ENCODE measurements at places on chromosomes 2 and 18.

DNA sequence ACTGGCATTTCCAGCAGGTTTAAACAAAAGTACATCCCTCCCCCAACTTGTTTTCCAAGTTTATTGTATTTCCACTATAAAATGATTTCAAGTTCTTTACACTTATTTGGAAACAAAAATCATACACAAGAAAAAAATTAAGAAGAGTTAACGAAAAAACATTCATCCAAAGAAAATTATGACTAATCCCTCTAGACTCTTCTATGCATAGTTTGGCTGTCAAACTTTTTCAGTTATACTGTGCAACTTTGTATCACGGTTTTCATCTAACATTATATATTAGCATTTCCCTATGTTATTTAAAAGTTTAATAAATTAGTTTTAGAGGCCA is 627 bp downstream of the WDCP start:
- ATAC-seq = no peak

DNA sequence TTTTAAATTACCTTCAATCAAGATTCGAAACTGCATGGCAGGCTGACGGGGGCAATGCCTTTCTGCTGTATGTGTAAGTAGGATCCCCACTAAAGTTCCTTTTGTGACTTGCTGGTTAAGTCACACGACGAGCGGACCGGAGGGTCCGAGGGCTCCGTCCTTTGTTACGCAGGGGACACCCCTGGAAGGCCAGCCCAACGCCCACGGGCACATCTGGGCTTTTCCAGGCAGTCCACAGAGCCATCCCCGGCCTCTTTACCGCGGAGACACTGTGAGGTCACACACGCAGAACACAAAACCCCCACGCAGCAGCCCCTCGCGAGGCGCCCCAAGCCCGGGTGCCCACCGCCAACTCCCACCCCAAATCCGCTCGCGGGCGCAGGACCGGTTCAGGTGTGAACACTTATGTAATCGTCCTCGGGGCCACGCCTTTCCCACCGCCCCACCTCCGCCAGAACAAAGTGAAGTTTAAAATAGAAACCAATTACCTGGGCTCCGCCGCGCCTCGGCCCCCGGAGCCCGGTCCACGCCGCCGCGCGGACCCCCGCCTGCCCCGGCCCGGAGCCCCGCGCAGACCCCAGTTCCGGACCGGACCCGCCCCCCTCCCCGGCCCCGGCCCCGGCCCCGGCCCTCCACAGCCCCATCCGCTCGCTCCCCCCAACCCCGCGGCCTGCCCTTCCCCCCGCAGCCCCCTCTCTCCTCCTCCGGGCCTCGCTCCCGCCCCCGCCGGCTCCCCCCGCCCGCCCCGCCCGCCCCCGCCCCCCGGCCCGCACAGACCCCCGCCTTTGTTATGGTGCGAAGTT is 4.2 kb downstream of the ZNF516 start:
- ATAC-seq = peak; percentile 27

DNA sequence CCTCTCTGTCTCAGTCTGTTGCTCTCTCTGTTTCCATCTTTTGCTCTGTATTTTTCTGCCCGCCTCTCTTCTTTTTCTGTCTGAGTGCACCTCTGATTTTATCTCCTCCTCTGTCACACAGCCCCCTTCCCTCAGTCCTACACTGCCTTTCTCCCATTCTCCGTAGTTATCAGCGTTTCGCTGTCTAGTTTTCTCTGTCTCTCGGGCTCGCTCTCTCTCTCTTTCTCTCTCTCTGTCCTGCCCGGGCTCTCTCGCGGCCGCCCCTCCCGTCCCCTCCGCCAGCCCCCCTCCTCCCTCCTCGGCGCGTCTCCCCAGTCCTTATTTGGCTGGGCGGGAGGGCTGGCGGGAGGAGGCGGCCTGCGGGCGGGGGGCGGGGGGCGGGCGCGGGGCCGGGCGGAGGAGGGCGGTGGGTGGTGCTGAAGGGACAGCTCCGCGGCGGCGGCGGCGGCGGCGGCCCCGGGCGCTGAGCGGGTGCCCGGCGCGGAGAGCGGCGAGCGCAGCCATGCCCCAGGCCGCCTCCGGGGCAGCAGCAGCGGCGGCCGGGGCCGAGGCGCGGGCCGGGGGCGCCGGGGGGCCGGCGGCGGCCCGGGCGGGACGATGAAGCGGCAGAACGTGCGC is at the start of gene KCNK3:
TSS of gene KCNK3 (plus strand) at position 444 of the 618 bp plus-strand sequence. CDS start at position 598, 154 bp downstream.
- ATAC-seq = peak; percentile 59

GRCh38 chr18:43751203-43751602 is 473.9 kb upstream of the SYT4 start:
- no peak for ATAC-seq

GRCh38 chr18:35432565-35433001 is 55.4 kb upstream of the ZNF396 start:
- ATAC-seq = no peak

GRCh38 chr2:178881075-178881474 is 73.9 kb upstream of the TTN start:
- ATAC-seq = no peak

GRCh38 chr2:28274911-28275685 is 117.6 kb upstream of the FOSL2 start:
- peak; percentile 88 for ATAC-seq

DNA sequence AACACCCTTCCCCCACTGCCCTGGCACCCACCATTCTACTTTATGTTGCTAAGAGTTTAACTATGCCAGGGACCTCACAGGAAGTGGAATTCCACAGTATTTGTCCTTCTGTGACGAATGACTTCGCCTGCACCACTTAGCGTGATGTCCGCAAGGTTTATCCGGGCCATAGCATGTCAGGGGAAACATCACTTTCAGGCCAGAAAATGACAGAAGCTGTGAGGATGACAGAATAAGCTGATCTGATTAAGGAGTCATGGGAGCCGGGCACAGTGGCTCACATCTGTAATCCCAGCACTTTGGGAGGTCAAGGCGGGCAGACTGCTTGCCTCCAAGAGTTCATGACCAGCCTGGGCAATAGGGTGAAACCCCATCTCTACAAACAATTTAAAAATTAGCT is 248.8 kb downstream of the EIPR1 start:
- ATAC-seq = no peak

GRCh38 chr18:73556904-73557303 is 590.7 kb downstream of the FBXO15 start:
- no peak for ATAC-seq

GRCh38 chr2:108129636-108130035 is 110.1 kb upstream of the SULT1C3 start:
- ATAC-seq = no peak

DNA sequence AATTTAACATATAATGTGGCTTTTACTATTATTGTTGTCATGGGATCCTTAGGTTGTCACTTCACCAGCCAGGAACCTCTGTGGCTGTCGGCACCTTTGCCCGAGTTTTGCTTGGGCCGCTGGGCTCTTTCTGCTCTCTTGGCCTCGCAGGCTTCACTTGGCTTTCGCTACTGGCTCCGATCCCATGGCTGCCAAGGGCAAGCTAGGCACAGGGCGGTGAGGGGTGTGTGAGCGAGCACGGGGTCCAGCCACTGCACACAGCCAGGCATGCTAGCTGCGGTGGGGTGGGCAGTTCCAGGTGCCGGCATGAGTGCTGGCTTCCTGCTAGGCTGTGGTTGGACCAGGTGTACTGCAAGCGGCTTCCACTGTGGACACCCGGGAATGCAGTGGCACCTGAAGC is 23.4 kb upstream of the RAPGEF4 start:
- no peak for ATAC-seq

DNA sequence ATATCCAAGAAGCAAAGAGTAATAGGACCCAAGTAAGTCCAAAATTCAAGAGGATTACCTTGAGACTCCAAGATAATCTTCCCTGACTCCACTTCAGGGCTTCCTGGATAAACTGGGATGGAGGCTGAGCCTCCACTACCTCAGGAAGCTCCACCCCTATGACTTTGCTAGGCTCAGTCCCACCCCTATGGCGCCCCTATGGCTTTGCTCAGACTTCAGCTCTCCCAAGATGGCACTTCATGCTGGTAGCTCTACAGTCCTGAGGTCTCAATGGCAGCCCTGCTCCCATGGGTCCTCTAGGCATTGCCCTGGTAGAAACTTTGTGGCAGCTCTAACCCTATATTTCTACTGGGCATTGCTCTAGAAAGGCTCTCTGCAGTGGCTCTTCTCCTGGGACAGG is 69.9 kb upstream of the CHAC2 start:
- no peak for ATAC-seq

DNA sequence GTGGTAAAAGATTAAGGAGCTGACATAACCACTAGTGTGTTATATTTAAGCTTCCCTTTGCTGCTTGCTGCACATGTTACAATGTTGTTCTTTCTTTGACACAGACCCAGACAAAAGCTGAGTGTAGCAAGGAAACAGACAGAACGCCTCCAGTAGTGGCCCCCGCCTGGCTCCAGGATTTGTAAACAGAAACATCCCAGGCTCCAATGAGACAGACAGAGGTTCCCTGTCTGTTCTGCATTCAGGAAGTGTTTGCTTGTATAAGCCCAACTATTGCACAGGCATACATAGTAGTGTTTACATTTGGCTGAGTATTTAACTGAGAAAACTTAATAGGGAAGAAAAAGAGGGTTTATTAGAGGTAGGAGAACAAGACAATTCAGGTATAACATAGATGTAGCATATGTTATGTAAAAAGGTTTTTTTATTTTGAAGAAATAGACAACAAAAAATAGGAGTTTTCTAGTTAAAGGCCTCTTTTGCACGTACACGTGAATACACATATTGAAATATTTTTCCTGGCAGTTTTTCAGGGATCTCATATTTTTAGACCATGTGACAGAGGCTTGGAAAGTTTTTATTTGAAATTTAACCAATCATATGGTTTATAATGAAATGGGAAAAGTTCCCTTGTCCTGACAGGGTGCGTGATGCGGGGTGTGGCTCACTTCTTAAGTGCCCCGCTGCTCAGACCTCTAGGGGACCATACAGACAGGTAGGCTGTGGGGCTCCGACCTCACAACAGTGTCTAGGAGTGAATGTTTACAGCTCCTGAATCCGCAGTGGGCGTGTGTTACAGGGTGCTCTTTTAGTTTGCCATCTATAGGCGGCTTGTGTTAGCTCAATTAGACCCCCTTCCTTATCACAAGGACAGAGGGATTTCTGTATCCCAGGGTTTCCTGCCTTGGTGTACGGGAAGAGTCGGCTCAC is 118.4 kb downstream of the BMPR2 start:
- no peak for ATAC-seq

- ATAC-seq = no peak
Measured at GRCh38 chr2:78532762-78533379, 492.6 kb upstream of the REG3G start.

GRCh38 chr2:220533485-220533884 is 906.1 kb downstream of the SLC4A3 start:
- peak; percentile 88 for ATAC-seq

GRCh38 chr18:23276451-23276850 is 141.2 kb downstream of the CABLES1 start:
- no peak for ATAC-seq

- no peak for ATAC-seq
Measured at GRCh38 chr2:173963323-173963816, 1.8 kb downstream of the SP3 start.

GRCh38 chr2:37802899-37803379 is 122.1 kb upstream of the RMDN2 start:
- ATAC-seq = peak; percentile 99
